ENCODE measurements at places on chromosomes 5 and 9. TPM values are rescaled to one million over a fixed set of nuclear protein-coding genes. Genes with fewer than 3 reads are reported as not detected.

The VLDLR gene
- total RNA-seq: 8.4 TPM

DNA sequence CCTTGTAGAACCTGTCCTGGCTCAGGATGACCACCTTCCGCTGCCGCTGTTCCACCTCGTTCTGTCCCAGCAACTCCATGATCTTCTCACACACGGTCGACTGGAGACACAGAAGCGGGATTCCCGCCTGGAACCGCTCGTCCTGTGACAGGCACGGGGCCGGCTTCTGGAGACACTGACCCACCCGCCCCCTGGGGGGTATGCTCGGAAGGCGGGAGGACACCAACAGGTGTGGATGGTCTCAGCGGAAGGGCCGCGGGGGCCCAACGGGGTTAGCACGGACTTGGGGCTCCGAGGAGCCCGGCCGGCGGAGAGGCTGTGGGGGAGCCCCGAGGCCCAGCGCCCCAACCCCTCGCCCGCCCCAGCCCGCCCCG lies 530 bp downstream of the UCK1 start:
- DNase-seq: peak; percentile 80

The PCDHA1 gene
- total RNA-seq: not detected

- DNase-seq: no peak
Observed at GRCh38 chr5:44652674-44653073, 156.1 kb upstream of the MRPS30 start.

GRCh38 chr5:151036556-151036955 lies 16.2 kb downstream of the GPX3 start:
- no peak for DNase-seq

The APC gene
- total RNA-seq: 47.4 TPM

DNA sequence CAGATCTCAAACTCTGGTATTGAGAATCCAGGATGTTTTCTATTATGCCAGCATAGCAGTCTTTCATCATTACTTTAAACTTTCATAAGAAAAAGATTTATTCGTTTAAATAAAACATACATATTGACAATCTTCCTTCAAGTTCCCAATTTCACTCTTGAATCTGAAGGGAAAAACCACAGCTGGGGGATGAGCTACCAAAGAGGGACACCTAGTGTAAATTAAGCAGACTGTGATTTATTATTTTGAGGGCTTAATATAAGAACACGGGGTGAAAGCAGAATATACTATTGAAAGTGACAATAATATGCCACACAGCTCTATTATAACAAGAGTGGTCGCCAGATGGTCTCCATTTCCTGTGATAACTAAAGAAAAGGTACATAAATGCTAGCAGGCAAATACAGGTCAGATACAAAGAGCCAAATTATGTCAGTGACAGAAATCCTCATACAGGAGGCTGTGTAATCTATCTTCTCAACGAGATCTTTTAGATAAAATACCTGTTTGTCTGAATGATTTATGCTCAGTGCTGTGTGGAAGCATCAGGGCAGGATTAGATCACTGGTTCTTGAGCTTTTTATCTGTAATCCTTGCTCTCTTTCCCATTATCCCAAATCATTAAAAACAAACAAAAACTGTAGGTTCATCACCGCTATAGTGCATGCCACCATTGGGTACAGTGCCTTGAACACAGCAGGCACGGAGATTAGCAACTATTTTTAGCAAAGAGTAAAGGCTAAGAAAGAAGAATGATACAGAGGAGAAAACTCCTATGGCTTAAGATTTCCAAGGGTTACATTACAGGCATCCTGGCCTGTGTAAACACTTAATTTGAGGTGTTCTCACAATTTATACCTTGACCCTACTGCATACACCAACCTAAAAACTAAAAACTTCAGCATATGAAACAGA lies 116.6 kb downstream of the DROSHA start:
- no peak for DNase-seq

GRCh38 chr5:93078082-93079038 lies 502.7 kb downstream of the NR2F1-AS1 start:
- no peak for DNase-seq

DNA sequence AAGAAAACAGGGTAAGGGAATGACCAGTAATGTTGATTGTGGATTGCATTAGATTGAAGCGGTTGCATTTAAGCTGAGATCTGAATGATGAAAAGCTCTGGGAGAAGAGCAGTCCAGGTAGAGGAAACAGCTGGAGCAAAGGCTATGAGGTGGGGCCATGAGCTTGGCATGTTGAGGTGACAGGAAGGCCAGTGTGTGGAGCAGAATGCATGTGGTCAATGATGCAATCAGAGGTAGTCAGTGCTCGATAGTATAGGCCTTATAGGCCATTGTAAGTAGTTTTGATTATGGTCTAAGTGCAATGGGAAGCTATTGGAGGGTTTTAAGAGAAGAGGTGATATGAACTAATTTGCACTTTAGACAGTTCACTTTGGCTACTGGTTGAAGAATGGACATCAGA lies 270.4 kb downstream of the ARHGAP26 start:
- DNase-seq: no peak

The C5orf52 gene
- total RNA-seq: not detected

The RASA1 gene
- 28.4 TPM for total RNA-seq

The CCL27 gene
- 169 TPM for total RNA-seq

- no peak for DNase-seq
Observed at GRCh38 chr5:134053840-134054338, 49.1 kb upstream of the VDAC1 start.

The CDC37L1 gene
- 26.1 TPM for total RNA-seq

DNA sequence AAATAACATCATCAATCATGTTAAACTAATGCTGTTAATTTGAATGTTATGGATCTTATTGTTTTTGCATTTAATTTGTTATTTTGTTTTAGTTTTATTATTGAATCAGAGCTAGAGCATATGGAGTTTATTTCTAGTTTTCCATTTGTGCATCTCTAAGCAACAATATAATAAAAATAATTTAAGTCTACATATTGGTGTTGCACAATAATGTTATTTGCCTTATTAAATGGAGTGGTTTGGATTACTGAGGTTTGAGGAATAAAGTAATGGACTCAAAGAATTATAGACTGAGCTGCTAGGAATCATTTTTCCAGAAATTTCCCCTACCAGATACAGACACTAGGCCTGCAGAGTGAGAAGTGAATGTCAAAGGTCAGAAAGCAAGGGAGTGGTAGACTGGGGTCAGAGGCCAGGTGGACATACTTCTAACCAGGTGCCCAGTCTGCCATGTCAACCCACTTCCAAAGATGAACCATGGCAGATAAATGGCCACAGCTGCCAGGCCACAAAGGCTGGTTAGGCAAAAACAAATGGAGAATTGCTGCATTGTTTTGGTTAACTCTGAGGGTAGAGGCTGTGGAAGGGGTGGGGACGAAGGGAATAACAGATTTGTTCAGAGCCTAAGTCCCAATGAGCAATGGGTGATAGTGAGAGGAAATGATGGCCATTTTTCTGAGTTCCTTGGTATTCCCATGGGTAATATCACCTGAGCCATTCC lies 113.1 kb downstream of the FBXL7 start:
- no peak for DNase-seq

- DNase-seq: no peak
Observed at GRCh38 chr5:78109891-78110324, 184.6 kb downstream of the AP3B1 start.

The RASGRF2 gene
- total RNA-seq: 4.1 TPM

The SHISAL2B gene
- not detected for total RNA-seq

- no peak for DNase-seq
Observed at GRCh38 chr5:13739479-13739878, 205.0 kb downstream of the DNAH5 start.

- DNase-seq: no peak
Observed at GRCh38 chr5:56054666-56055065, 59.9 kb upstream of the IL6ST start.

GRCh38 chr9:34948451-34948850 lies 9.6 kb upstream of the PHF24 start:
- no peak for DNase-seq

- no peak for DNase-seq
Observed at GRCh38 chr9:98993570-98993945, 49.9 kb downstream of the COL15A1 start.

GRCh38 chr5:97297063-97297703 lies 114.1 kb upstream of the RIOK2 start:
- no peak for DNase-seq

The MED22 gene
- total RNA-seq: 15.7 TPM

The PROP1 gene
- total RNA-seq: not detected

- DNase-seq: no peak
Observed at GRCh38 chr5:113057557-113057984, 81.0 kb downstream of the DCP2 start.

The PCDHGC5 gene
- total RNA-seq: 10.5 TPM

The PCDHGA12 gene
- total RNA-seq: 6.8 TPM

DNA sequence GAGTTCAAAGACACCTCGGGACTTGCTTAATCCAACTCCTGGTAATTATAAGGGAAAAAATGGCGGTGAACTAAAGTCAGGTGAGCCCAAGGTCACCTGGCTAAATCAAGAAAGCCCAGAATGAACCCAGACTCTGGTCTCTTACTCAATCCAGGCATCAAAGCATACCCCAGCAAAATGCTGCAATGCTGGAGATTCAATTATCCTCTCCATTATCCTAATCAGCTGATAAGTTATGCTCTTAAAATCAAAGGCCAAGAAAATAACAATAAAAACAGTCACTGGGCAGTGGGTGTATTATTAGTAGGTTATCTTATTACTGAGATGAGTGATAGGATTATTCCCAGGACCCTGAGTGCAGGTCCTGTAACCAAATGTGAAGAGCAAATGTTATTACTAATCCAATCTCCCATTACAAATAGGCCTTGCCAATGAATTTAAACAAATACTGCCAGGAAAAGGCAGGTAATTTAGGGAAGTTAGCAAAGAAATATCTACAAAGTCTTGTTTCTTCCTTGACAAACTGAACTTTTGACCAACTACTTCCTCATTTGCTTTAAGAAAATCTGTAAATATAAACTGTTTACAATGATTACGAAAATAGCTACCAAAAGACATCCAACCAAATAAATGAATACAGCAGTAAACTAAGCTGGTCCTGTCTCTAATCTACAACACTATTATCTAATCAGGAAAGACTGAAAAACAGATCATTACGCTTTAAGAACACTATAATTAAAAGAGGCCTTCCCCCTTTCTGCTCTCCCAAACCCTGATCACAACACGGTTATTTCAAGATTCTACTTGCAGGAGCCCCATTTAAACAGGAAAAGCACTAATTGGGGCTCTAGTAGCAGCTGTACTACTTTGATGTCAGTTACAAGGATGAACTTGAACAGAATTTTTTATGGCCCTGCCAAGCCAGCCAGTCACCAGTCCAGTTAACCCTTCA lies 103.2 kb downstream of the MED27 start:
- DNase-seq: no peak

- no peak for DNase-seq
Observed at GRCh38 chr5:144566747-144567420, 396.2 kb downstream of the KCTD16 start.

DNA sequence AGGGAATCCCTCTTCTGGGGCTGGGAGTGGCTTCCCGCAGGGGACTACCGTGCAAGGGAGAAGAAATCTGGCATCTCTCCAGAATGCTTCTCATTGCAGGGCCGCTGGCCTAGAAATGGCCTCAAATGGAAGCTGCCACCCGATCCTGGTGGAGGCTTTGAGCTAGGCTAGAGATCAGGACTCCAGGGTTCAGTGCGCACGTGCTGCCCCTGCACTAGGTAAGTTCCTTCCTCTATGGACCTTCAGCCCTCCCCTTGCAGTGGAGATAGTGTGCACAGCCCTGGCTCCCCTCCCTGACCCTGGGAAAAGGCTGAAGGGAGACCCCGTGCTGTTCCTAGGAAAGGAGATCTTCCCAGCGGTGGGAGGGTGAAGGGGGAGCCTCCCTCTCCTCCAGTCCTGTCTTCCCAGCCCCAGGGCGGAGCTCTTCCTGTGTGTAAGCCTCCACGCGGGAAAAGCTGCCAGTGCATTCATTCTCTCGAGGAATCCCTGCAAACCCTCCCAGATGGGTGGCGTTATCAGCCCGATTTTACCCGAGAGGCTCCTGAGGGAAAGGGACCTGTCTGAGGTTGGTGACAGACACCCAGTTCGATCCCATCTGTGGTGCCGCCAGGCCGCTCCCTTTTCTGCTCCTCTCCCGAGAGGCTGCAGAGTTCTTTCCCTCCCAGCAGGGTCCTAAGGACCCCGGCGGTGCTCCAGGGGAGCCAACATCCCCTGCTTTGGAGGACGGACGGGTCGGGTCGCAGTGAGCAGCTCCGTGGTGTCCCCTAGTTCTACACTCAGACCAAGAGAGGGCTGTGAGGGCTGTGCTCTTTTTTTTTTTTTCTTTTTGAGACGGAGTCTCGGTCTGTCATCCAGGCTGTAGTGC lies 1.4 kb upstream of the CERCAM start:
- DNase-seq: no peak

GRCh38 chr9:108786901-108787689 lies 68.7 kb downstream of the ACTL7B start:
- DNase-seq: no peak

The RANBP3L gene
- 2.8 TPM for total RNA-seq

The TSPAN17 gene
- total RNA-seq: 19.2 TPM

DNA sequence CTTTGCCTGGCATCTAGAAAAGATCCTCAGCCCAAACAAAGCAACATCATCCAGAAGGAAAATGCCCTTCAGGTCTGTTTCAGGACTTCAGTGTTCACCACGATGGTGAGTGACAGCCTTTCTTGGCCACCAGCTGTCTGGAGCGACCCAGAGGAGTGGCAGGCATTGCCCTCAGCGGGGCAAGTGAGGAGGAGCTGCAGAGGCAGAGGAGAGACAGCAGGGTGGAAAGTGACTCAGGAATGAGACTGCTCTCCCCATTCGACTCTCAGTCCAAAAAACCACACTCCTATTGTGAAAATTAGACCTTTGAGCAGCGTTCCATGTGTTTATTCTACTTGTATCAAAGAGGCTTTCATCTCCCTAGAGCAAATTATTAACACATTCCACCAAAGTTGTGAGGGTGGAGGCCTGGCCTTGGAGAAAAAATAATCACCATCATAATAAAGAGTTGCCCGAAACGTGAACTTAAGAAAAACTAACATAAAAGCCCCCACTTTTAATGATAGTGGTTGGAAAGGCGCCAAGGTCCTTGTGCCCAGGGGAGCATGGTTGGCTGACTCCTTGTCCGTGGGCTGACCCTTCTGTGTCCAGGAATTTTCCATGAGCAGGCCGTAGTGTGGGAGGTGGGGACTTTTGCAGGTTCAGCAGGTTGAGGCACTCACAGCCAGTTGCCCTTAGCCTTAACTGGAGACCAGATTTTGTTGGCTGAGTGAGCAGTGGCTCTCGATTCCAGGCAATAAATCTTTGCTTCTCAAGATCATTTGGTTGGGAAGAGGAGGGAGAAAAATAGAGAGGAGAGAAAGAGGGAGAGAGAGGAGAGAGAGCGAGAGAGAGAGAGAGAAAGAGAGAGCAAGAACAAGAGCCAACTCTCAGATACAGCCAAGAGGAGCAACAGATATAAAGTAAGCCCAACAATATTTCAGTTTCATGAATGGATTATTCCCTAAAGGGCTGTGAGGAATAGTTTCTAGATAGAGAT lies 125.9 kb upstream of the ANKRD55 start:
- no peak for DNase-seq

GRCh38 chr5:114612406-114612805 lies 250.5 kb downstream of the KCNN2 start:
- DNase-seq: no peak

The TMC1 gene
- not detected for total RNA-seq

DNA sequence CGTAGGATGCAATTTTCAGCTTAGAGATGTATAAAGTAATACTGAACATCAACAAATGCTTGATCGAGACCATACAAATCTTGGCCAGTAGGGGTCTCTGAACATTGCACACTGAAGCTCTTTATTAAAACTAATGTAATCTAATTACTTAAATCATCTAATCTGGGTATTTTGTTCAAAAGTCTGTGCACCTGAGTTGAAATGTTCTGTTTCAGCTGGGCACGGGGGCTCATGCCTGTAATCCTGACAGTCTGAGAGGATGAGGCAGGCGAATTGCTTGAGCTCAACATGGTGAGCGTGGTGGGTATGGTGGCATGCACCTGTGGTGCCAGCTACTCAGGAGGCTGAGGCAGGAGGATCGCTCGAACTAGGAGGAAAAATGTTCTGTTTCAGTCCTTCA lies 41.0 kb downstream of the ESM1 start:
- no peak for DNase-seq

The SEC24A gene
- 14.3 TPM for total RNA-seq

Measured in suprapubic skin (tissue), 4 donors.